ENCODE measurements at places on chromosomes 6 and 20.

GRCh38 chr20:17940224-17940971 lies 28.2 kb downstream of the SNX5 start:
- peak; percentile 23 for DNase-seq

- DNase-seq: peak; percentile 24
Observed at GRCh38 chr6:47407300-47408281, 70.0 kb upstream of the CD2AP start.

DNA sequence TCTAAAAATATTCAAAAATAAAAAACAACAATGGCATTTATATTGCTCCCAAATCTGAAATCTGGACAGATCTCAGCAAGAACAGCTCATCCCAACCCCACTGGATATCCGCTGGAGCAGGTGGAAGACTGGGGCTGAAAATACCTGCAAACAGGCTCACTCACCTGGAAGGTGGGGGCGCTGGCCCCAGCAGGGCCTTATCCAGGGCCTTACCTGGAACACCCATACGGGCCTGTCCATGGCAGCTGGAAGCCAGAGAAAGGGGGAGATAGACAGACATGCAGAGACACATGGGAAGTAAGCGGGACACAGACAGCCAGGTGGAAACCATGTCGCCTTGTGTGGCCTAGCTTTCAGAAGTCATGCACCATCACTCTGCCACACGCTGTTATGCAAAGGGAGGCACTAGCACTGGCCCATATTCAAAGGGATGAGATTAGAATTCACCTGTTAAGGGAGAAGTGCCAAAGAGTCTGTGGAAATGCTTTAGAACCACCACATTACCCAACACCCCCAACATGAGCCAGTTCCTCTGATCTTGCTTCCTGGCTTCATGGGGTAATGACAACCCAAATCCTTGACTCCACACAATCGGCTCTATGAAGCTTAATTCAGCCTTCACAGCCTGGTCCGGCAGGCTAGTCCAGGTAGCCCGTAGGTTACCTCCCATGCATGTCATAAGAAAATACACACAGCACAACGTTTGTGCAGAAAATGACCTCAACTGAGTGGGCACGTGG lies 99.0 kb upstream of the CDYL start:
- no peak for DNase-seq

DNA sequence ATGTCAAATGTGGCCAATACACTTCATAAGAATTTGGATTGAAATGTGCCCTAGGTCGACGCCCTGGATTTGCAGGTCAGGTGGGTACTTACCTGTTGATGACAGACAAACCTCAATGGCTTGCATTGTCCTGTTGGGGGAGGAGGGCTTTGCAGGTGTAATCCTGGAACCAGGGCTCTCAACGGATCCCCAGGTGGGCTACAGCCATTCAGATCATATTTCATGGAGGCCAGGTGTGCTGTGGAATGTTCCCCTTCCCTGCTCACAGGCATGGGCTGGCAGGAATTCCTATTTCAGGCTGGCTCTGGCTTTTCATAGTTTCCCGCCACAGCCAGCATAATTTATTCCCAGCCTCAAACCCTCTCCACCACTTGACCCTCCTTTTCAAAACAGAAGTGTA lies 254.7 kb downstream of the SMOC2 start:
- no peak for DNase-seq

GRCh38 chr6:112036088-112036637 lies 17.7 kb upstream of the CCN6 start:
- no peak for DNase-seq

DNA sequence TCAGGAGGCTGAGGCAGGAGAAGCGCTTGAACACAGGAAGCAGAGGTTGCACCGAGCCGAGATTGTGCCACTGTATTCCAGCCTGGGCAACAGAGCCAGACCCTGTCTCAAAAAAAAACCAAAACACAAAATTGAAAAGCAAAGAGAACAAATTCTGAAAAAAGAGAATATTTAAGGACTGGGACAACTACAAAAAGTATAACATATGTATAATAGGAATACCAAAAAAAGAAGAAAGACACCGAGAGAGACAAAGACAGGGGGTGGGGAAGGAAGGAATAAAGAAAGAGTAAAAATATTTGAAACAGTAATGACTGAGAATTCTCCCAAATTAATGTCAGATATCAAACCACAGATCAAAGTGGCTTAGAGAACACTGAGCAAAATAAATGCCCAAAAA lies 5.5 kb upstream of the ZNF391 start:
- DNase-seq: no peak

- peak; percentile 73 for DNase-seq
Observed at GRCh38 chr6:158536084-158536890, 23.6 kb upstream of the TMEM181 start.

GRCh38 chr20:752291-752690 lies 16.0 kb downstream of the SLC52A3 start:
- no peak for DNase-seq

DNA sequence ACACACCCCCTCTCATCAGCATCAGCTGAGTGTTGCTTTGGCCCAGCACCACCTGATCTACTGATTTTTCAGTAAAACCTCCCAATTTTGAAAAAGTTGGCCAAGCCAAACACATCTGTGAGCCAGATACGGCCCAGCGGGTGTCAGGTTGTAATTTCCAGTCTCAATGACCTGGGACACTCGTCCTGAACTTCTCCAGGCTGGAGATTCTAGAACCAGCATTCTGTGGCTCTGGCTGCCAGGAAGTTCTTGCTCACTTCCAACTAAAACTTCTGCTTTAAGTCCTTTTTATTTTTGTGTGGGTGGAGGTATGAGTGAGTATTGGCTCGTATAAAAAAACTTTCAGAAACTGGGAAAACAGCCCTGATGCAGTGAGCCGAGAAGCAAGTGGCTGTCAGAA lies 5.1 kb downstream of the KIAA1755 start:
- peak; percentile 54 for DNase-seq

- peak; percentile 75 for DNase-seq
Observed at GRCh38 chr6:79777713-79778579, 146.8 kb downstream of the SH3BGRL2 start.

GRCh38 chr20:63223121-63223825 lies 7.3 kb upstream of the YTHDF1 start:
- peak; percentile 50 for DNase-seq

DNA sequence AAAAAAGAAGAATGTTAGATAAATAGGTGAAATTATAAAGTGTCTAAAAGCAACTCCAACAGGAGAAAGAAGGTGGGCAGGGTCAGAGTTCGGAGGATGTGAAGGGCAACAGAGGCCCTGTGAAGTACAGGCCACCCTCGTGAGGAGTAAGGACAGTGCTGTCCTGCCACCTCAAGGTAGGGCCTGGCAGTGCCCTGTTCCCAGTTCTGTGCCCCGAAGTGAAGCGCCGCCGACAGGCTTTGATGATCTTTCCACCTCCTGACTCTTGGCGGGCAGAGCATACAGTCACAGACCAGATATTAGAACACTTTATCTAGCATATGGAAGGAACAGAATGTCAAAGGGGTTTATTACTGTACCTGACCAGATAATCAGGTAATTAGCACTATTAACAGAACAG lies 75.8 kb downstream of the GJA10 start:
- no peak for DNase-seq

GRCh38 chr6:143594647-143595046 lies 83.1 kb upstream of the PHACTR2 start:
- peak; percentile 66 for DNase-seq

DNA sequence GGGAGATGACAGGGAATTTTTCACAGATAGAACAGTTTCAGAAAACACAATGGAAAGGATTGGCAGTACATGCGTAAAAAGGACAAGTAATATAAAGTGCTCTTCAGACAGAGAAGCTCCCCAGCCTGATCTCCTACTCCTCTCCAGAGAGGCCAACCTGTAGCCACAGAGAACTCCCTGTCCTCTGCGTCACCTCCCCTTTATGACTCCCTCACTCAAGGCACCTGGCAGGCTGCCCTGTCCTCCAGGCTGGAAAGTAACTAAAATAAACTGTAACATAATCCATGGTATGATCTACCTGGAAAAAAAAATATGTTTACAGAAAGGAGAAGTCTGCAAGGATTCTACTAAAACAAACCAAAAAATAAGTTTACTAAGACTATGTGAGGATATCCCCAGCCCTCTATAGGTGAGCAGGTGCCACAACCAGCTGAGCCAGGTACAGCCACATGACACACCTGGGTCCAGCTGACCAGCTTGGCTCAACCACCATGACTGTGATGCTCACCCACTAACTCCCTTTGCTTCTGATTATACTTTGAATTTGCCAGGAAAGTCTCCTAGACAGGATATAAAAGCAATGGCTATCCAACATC lies 29.2 kb downstream of the MBOAT1 start:
- DNase-seq: peak; percentile 42

GRCh38 chr20:48841875-48842529 lies 14.2 kb upstream of the PREX1 start:
- DNase-seq: peak; percentile 68

DNA sequence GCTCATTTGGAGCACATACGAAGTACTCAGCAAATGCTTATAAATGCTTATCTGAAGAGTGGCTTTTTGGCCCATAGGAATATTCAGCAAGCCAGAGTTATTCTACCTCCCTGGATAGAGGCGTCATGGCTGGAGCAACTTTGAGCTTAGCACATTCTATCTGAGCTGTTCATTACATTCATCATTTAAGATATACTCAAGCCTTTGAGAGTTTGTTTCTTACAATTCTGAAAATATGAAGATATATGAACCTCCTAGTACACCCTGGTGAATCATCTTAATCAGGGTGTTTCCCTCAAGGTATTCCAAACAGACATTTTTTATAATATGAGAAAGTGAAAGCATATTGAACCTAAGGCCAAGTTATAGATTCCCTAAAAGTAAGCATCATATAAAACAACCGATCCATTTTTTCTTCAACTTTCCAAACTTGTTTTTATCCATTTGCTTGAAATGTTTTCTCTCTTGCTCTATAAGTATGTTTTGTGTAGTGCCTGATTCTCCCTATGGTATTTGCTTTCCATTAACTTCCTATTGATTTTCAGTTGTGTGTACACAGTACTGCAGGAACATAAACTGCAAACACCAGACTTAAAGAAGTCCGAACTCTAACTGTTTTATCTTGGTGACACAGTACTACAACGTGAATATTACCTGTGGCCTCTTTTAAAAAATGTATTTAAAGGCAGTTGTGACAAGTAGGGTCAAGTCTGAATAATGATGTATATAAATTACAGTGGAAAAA lies 139.7 kb upstream of the PTPRK start:
- DNase-seq: peak; percentile 9

GRCh38 chr6:137724018-137724403 lies 143.0 kb upstream of the TNFAIP3 start:
- DNase-seq: no peak

DNA sequence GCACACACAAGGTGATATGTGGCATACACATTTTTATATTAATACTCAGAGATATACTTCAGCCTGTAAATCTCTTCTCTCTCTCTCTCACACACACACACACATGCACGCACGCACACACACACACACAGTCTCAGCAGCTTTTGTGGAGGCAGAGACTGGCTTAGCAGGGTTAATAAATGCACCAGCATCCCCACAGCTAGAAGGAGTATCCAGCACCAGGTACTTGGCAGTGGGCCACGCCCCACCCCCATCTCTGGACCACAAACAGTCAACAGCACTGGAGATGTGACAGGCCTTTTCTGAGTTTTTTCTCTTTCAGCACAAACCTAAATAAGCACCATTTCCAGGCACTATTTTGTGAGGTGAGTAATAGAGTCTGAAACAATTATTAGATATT lies 47.3 kb upstream of the LRFN2 start:
- no peak for DNase-seq

DNA sequence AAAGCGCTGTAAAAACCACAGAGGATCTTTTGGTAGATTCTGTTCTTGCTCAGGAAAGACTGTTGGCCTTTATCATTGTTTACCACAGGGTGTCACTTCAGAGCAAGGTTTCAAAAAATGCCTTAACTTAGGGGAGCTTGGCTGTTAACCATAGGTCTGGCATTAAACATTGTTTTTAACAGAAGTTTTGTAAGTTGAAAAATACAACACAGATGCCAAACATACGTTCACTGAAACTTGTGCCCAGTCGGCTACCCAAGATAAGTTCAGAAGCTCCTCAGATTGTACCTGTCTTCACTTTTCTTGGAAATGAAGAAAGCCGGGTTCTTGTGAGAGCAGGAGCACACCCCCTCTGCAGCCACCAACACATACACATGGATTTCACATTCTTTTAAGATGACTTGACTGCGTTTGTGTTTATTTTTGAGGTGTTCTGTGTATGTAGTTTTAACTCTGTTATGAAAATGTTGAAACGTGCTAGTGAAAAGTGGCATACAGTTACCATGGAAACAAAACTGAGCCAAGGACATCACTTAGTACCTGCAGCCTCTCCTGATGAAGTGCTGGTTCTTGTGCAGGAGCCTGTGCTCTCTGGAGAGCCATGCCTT lies 64.9 kb downstream of the SYCP2L start:
- peak; percentile 86 for DNase-seq
